ENCODE measurements at places on chromosomes 5 and 9.

DNA sequence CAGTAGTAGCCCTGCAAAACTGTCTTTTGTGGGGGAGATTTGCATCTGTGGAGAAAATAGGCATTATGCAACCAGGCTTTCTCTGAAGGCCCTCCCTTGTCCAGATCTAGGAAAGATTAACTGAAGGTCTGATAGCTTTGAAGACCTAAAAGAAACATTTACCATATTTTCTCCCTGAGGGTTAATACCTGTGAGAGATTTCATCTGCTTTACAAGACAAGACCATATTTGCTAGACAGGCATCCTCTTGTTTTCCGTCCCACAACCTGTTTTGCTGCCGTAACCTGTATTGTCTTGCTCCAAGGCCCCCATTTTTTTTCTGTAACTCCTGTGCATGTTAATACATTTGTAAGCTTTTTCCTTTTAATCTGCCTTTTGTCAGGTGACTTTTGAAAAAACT lies 1985.2 kb upstream of the CDH9 start:
- no peak overlapping the region for H3K27ac ChIP-seq
- no peaks in the 10 kb centered on the region for H3K27me3 ChIP-seq
- no peaks in the 10 kb centered on the region for H3K36me3 ChIP-seq
- H3K4me1 ChIP-seq: no peaks in the 10 kb centered on the region

DNA sequence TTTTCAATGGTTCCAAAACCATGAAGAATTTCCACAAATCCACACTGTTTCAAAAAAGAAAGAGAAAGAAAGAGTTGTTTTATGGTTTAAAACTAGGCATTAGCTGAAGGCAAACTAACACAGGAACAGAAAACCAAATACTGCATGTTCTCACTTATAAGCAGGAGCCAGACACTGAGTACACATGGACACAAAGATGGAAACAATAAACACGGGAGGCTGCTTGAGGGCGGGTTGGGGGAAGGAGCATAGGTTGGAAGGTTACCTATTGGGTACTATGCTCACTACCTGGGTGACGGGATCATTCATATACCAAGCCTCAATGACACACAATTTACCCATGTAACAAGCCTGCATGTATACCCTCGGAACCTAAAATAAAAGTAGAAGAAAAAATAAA lies 45.0 kb downstream of the SEMA6A start:
- DNase-seq: no peak
- H3K27me3 ChIP-seq: no peaks in the 10 kb centered on the region
- no peak overlapping the region for H3K4me3 ChIP-seq

DNA sequence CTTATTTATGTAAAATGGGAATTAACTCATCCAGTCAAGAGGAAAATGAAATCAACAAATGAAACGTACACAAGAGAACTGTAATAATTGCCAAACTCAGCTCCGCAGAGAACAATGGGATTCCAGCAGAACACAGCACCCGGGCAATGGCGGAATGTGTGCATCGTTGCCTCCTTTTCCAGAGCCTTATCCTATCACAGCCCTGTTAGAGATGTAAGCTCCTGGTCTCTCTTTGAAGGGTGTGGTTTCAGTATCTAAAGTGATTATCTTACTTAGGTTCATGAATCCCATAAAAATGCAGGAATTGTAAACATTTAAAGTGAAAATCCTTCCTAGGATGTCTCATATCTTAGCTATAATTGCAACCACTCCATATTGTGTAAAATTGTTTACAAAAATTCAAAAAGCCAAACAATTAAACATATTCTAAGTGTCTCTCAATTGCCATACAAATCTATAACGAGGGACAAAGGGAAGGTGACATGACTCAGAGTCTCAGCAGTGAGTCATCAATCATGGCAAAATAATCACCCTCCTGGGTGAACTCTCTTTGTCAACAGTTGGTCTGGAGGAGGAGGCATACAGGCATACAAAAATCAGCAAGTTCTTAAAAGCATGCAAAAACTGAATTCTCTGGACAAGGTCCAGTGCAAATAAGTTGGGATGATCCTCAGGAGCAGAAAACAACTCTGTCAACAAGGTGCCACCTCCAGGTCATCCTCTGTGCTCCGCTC lies 22.6 kb downstream of the SEMA5A start:
- no peak for DNase-seq
- no peak overlapping the region for H3K4me3 ChIP-seq
- peaks cover 12% of the 10 kb centered on the region for H3K4me1 ChIP-seq
- no peaks in the 10 kb centered on the region for H3K27me3 ChIP-seq
- no peak overlapping the region for H3K27ac ChIP-seq

- no peak overlapping the region for H3K4me3 ChIP-seq
- H3K36me3 ChIP-seq: no peaks in the 10 kb centered on the region
- peaks cover 7% of the 10 kb centered on the region for H3K4me1 ChIP-seq
- H3K27ac ChIP-seq: no peak overlapping the region
- no peaks in the 10 kb centered on the region for H3K27me3 ChIP-seq
These were observed 48.2 kb upstream of the GPR151 start for GRCh38 chr5:146564007-146564762.

DNA sequence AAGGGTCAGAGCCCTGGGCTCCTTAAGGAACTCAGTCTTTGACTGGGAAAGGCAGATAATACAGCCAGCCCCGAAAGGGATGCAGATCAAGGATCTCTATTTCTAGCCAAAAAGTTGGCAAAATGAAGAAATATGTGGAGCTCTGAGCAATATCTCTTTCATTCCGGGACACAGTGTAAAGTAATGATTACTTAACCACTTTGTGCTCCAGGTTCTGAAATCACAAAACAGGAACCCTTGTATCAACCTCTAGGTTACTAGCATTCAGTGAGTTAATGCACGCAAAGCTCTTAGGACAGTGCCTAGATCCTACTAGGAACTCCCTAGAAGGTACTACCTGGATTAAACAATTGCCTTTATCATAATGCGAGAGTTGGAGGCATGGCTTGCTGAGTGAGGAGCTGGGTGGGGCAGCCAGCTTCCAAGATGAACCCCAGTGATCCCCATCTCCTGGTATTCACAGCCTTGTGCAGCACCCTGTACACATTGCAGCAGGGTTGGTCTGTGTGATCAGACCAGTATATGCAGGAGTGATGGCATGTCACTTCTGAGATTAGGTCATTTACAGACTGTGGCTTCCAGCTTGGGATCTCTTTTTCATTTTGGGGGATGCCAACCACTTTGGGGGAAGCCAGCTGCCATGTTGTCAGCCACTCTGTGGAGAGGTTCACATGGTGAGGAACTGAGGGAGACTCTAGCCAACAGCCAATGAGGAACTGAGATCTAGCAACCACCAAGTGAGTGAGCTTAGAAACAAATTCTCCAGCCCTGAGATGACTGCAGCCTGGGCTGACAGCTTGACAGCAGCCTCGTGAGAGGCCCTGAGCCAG lies 103.1 kb upstream of the SLC44A1 start:
- H3K36me3 ChIP-seq: no peaks in the 10 kb centered on the region
- H3K27ac ChIP-seq: no peak overlapping the region
- DNase-seq: no peak
- H3K27me3 ChIP-seq: no peaks in the 10 kb centered on the region
- no peak overlapping the region for H3K4me3 ChIP-seq
- H3K4me1 ChIP-seq: peaks cover 16% of the 10 kb centered on the region

DNA sequence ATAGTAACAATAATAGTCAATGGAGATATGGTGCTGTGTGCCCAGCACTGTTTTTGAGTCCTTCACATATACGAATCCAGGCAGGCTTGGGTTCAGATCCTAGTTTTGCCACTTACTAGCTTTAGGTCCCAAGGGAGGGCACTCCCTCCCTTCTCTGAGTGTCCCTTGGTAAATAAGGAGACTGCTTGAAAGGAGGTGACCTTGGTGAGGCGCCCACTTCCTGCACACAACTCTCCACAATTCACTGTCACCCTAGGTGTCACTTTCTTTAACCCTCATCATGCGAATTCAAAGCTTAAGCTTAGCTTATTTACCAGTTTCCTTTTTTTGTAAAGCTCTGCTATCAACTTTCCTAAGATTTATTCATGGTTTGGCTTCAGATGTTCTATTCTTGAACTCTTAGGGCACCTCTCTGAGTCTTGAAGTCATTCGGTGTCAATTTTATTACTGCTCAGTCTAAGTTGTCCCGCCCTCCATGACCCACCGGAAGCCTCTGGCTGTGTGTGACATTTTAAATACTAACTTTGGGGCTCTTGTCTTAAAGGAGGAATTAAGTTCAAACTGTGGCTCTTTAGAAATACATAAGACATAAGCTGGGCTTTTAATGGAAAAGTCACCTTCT lies 170.7 kb upstream of the ZNF618 start:
- H3K27me3 ChIP-seq: no peaks in the 10 kb centered on the region
- H3K27ac ChIP-seq: no peak overlapping the region
- DNase-seq: no peak
- H3K4me3 ChIP-seq: no peak overlapping the region
- H3K36me3 ChIP-seq: no peaks in the 10 kb centered on the region
- H3K4me1 ChIP-seq: peaks cover 7% of the 10 kb centered on the region
